ENCODE measurements at places on chromosomes 13 and 19.

GRCh38 chr13:84865783-84866221 lies 933.4 kb downstream of the SLITRK6 start:
- no peak for DNase-seq

- DNase-seq = no peak
These were observed 168.2 kb downstream of the TEX29 start for GRCh38 chr13:111488486-111489132.

- no peak for DNase-seq
These were observed 1606.3 kb upstream of the MIR17HG start for GRCh38 chr13:89740994-89741685.

DNA sequence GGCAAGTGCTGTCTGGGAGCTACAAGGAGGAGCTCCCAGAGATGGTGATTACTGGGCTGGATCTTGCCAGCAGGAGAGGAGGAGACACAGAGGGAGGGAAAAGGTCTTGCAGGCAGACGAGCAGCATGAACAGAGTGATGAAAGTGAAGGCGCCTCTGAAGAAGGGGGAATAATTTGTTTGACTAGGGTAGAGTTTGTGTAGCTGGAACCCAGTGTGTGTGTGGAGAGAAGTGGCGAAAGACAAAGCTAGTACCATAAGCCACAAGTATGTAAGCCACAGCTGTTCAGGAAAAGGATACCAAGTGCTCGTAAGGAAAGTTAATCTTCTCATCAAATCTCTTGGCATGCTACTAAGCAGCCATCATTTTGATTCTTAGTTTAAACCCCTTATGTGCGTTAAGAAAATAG lies 5.4 kb downstream of the FLT1 start:
- DNase-seq = no peak

- no peak for DNase-seq
These were observed 12.9 kb downstream of the CHAF1A start for GRCh38 chr19:4415352-4415751.

- DNase-seq = no peak
These were observed 94.6 kb downstream of the EFNB2 start for GRCh38 chr13:106440866-106441265.
